ENCODE measurements at places on chromosomes 7 and 10.

DNA sequence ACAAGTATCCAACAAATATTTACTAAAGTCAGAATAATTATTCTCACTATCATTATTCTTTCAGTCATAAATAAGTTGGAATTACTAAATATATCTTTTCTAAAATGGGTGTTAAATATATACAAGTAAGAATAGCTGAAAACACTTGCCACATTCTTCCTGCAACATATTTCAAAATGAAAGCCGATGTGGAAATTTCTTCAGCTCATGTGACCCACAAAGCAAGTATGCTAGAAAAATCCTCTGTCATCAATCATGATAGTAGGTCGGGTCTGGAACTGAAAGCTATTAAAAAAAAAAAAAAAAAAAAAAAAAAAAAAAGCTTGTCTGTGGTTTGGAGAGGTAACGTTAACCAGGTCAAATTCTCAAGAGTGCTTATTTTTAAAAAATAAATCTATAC, 344.7 kb downstream of the NEBL start:
- no peak for DNase-seq

DNA sequence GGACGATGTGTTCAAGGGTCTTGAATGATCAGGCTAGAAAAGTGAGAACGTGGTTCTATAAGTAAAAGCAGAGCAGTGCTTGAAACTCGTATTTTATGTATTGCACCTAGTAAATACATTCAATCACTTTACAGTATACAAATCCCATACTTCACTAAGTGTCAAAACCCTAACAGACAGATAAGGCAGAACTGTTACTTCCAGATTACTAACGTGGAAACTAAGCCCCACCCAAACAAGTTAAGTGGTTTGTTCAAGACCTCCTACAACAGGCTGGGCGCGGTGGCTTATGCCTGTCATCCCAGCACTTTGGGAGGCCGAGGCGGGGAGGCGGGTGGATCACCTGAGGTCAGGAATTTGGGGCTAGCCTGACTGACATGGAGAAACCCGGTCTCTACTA, 9.2 kb upstream of the MYO1G start:
- DNase-seq = no peak

DNA sequence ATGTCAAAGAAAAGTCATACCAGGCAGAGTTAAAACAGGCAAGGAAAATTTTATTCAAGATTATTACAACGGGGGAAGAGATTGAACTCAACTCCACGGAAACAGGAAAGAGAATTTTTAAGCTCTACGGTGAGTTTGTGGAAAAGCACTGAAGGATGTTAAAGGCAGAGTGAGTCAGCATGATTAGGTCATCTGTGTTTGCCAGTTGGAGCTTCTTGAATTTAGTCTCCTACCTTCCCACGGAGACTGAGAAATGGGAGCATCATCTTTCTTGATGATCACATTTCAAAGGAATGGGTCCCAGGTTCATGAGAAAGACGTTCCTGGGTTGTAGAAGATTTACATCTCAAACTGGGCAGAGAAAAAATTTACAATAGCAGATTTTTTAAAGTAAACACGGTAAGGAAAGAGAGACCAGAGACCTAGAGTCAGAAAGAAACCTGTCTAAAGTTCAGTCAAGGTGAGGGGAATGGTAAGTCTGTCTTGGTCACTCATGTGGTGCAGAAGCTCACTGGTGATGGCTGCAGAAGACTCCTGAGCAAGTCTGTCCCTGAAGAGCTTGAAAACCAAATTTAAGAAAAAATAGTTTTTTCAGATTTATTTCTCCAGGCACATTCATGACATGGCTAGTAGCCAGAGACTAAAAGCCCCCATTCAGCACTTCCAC, 516.9 kb upstream of the LRRN3 start:
- no peak for DNase-seq

DNA sequence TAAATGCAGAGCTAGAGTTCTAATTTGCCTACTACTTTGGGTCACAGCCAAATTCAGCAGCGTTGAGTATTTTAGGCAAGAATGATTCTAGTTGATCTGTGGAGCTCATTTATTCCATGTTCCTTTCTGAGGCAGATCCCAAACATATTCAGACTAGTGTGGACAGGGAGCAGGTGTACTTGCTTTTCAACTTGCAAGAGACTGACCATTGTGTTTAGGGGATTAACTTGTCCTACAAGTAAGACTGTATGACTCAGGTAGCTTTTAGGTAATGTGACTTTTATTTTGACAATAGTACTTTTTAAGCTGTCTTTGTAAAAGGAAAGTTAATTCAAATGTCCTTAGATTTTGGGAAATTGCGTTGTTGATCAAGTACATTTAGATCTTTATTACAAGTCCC, 285.5 kb downstream of the TWIST1 start:
- no peak for DNase-seq

DNA sequence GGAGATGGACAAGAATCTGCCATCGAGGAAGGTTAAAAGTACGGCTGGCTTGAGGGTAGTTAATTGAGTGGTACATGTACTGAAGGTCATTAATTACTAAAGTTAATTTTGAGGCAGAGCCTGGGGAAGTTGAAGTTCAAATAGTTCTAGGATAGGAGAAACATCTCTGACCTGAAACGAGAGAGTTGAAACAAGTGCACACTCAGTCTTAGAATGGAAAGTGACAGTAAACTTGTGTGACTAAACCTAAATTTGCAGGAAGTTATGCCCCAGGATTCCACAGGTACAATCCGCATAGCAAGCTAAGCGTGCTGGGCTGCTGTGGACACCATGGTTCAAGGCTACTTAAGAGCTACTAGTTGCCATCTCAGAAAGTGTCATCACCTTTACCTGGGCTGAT, 209.9 kb downstream of the CHCHD3 start:
- DNase-seq = no peak

DNA sequence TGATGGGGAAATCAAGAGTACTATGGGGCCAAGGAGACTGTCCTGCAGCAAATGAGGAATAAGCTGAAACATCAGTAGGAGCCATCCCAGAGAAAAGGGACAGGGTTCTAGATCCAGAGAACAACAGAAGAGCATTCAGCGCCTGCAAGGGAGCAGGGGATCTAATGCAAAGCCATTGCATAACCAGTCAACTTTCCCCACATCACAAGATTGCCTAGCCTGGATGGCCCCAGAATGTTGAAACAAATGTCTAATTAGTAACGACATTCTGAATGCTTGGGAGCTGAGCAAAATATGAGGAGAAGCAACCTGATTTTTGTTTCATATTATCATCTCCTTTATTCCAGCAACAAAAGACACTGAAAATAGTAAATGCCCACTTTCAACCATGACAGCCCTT, 2.7 kb upstream of the MPP7 start:
- DNase-seq = no peak

DNA sequence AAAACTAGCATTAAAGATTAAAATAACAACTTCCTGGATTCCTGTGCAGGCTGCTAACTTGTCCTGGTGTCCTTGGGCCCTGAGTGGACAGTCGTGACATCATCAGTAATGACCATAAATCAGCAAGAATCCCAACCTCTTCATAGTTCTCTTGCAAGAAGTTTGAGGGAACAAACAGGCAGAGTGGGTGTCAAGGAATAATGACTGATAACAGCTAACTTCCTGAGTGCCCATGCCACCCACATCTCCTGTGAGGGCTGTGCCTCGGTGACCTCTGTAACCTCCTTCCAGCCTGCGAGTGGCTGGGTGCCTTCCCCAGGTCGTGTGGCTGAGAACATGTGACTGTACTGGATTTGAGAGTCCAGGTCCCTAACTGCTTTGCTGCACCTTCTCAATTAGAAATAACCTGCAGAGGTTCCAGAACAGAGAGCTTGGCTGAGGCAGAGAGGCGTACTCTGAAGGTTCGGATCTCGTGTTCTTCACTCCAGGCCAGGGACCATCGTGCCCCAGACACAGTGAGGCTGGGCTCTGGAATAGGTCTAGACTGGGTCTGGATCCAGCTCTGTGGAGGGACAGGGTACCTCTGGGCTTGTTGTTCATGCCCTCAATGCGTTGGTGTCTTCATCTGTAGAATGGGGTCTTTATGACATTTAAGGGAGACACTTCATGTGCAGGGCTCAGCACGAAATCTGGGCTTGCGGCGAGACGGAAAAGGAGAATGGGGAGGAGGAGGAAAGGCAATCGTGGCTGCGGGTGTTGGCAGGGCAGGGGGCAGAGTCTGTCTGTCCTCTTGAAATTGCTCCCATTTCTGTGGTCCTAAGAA, 313.1 kb upstream of the ZNF32 start:
- DNase-seq = no peak

GRCh38 chr10:83942410-83942809, 196.9 kb upstream of the GHITM start:
- no peak for DNase-seq

DNA sequence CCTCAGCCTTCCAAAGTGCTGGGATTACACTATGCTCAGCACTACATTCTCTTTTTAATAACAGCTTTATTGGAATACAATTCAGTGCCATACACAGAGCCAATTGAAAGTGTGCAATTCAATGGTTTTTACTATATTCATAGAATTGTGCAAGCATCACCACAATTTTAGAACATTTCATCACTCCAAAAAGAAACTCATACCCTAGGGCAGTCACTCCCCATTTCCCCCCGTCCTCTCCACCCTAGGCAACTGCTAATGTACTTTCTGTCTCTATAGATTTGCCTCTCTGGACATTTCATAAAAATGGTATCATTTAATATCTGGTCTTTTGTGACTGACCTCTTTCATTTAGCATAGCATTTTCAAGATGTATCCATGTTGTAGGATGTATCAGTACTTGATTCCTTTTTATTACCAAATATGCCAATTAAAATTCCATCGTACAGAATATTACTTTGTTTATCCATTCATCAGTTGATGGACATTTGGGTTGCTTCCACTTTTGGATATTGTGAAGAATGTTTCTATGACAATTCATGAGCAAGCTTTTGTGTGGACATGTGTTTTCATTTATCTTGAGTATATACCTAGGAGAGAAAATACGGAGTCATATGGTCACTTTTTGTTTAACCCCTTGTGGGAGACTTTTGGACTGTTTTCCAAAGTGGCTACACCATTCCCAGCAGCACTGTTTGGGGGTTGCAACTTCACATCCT, 6.3 kb upstream of the XPNPEP1 start:
- DNase-seq = no peak

GRCh38 chr10:79316671-79317431, 30.4 kb upstream of the PPIF start:
- DNase-seq = no peak

All from stimulated activated CD4-positive, alpha-beta T cell treated with anti-CD3 and anti-CD28 coated beads, Interleukin-1b, Interleukin-23, amount 100 ng/mL, for 1 hour (primary cell).